ENCODE measurements at places on chromosomes 3 and 15. TPM values are rescaled to one million over a fixed set of nuclear protein-coding genes. Genes with fewer than 3 reads are reported as not detected.

GRCh38 chr3:117398141-117398899 lies 688.7 kb downstream of the TUSC7 start:
- no peak for DNase-seq

DNA sequence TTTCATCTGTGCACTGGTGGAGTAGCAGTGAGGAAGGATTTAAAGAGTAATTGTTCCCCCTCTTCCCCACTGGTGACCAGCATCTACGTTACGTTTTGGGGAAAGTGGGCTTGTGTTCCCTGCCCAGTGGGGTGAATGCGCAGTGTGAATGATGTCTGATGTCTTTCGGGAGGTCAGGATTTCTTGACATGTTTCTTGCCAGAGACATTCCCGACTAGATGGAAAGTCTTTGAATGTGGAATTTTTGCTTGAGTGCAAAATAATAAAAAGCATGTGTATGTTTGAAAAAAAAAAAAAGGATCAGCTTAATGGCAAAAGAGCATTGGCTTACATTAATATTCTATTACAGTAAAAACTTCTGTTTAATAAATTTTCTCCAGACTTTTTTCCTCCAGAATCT lies 632.2 kb downstream of the FOXP1 start:
- DNase-seq = no peak

GRCh38 chr15:50774450-50774849 lies 8.9 kb upstream of the SPPL2A start:
- no peak for DNase-seq

DNA sequence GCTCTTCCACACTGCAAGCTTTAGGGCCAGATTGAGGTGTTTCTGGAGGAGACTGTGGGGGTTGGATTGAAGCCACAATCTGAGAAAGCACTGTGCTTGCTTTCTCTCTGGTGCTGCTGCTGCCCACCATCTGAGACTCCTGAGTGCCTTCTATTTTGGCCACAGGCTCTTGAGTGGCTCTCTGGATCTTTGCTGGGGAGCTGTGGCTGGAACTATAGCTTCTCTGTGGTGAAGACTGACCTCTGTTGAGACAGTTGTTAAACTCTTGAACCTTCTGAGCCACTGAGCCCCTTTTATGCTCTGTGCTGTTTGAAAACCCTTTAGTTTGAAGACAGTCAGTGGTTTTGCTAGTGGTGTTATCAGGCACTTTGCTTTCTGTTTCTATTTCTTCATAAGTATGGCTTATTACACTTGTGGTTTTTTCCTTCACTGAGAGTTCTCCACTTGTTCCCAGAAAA lies 108.7 kb upstream of the TSPAN3 start:
- no peak for DNase-seq

- no peak for DNase-seq
Measured at GRCh38 chr3:126895178-126896066, 87.5 kb upstream of the PLXNA1 start.

GRCh38 chr3:188760408-188760807 lies 411.4 kb upstream of the TPRG1 start:
- no peak for DNase-seq

DNA sequence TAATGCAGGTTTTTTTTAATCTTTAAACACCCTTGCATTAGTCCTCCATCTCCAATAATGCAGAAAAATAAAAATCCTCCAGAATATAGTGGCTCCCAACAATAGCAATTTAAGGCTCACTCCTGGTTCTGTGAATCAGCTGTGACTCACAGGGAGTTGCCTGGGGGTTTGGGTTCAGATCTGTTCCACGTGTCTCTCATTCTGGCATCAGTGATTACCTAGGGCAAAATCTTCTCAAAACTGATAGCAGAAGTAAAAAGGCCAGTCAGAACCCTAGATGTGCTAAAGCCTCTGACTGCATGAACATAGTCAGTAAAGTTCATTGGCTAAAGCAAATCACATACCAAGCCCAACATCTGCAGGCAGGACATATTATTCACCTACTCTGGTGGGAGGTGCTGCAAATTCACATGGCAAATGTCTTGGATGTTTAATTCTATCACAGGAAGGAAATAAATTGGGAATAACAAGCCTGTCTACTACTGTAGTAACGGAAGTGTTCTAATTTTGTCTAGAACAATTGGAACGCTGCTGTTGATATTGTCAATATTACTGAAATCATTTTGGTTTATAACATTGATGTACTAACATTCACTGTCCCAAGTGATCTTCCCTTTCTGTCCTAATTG lies 364.1 kb upstream of the CNTN4 start:
- no peak for DNase-seq

DNA sequence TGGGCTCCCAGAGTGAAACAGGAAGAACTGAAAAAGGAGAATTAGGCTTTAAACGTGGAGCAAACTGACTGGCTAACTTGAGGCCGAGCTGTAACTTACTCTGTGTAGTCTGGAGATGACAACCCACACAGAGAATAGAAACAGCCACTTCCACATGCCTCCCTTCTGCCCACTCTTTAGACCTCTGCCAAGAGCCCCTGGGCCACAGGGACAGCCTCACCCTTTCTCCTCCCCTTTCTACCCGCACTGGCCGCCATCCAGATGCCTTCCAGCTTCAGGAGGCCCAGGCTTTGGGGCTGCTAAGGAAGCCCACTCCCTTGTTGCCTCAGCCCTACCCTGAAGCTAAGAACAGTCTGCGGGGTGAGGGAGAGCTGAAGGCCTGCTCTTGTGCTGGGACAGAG lies 6.8 kb downstream of the ARHGAP31 start:
- peak; percentile 86 for DNase-seq

The PROK2 gene
- total RNA-seq = not detected

DNA sequence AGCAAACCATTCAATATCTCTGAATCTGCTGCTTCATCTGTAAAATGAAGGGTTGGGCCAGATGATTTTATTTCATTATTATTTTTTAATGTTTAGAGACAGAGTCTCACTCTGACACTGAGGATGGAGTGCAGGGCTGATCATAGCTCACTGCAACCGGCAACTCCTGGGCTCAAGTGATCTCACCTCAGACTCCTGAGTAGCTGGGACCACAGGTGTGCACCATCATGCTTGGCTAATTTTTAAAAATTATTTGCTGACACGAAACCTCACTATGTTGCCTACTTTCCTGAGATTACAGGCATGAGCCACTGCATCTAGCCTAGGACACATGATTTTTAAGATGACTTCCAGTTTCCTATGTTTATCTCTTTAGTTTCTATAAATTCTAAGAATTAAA lies 105.8 kb downstream of the P3H2 start:
- DNase-seq = no peak

The CHDH gene
- total RNA-seq = 0.46 TPM

DNA sequence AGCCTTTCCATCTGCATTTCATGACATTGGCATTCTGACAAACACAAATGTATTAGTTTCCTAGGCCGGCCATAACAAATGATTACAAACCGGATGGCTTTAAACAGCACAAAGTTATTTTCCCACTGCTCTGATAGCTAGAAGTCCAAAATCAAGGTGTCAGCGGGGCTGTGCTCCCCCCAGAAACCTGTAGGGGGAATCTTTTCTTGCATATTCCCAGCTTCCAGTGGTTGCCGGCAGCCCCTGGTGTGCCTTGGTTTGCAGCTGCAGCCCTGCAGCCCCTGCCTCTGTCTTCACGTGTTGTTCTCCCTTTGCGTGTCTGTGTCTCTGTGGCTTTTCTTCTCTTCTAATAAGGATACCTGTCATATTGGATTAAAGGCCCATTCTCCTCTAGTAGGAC lies 79.0 kb upstream of the CDV3 start:
- DNase-seq = no peak

DNA sequence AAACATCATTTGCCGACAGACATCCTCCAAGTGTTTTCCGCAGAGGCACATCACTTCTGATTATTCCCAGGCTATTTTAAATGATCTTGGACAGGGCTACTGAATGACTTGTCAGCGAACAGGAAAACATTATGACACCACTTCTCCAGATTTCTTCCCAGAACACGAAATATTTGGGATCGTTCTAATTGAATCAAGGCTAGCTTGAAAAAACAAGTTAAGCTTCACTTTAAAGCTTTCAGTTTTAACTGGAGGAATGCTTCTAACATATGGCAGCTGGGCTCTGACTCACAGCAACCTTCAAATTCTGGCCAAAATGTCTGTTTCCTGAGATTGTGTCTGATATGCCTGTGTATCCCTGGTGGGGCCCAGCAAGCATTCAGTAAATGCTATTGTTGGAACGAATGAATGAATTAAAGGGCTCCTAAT lies 127.0 kb upstream of the ICE2 start:
- DNase-seq = no peak
